Ureter (tissue), 1 donor: ENCODE measurements at places on chromosomes 5 and 9. TPM values are rescaled to one million over a fixed set of nuclear protein-coding genes. Genes with fewer than 3 reads are reported as not detected.
A peak's percentile ranks its signal among the peaks of the same experiment; 100 is the strongest.

DNA sequence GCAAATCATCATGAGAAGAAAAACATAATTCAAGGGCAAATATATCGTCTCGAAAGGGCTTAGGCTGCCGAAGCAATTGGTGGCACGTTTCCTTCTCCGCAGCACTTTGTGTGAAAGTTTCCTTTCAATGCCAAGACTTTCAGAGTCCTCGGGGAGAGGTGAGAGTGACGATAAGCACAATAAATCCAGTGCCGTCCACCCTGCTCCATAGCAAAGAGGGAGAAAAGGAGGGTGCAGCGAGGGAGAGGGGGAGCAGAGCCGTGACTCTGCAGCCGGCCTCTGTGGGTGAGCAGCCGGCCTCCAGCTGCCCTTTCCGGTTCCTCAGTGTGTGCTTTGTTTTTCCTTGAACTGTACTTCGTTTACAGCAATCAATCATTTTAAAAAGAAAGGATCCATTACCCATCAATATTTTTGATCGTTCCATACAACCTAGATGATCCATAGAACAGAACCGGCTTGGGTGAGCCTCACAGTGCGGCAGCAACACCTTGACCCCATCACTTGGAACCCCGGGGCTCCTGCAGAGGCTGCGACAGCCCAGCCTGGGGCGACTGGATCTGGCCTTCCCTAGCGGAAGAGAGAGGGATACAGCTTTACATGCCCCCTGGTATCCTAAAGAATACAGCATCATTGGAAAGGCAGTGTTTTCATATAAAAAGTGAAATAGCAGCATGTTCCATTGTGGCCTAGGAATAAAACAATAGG, 247.0 kb upstream of the IRX4 start:
- DNase-seq: no peak

GRCh38 chr9:37167456-37168047, 47.2 kb downstream of the ZCCHC7 start:
- DNase-seq: no peak

GRCh38 chr9:5122116-5122515, 63.3 kb downstream of the INSL6 start:
- DNase-seq: no peak

- no peak for DNase-seq
Measured at GRCh38 chr9:125861405-125862058, 114.4 kb downstream of the PBX3 start.

DNA sequence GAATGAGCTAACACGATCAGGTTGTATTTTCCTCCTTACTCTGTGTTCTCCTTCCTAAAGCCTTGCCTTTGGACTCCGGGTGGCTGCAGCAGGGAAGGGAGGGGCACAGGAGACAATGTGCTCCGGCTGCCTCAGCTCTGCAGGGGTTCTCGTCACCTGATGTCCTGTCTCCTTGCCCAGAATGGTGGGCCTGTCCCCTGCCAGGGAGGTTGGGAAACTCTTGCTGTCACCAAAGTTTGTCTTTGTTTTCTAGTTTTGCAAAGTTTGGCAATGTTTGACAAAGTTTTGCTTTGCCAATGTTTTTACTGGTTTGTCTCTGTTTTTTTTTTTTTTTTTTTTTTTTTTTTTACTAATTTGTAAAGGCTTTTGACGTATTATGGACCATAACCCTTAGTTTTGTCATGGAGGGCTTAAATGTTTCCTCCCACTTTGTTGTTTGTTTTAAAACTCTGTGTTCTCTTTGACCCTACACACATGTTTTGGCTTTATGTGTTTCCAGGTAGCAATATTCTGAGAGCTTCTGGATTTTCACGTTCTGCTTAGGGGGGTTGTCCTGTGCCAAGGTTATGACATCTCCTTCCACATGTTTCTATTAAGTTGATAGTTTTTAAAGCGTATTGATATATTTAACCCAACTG, 49.3 kb downstream of the GADD45G start:
- DNase-seq: no peak

DNA sequence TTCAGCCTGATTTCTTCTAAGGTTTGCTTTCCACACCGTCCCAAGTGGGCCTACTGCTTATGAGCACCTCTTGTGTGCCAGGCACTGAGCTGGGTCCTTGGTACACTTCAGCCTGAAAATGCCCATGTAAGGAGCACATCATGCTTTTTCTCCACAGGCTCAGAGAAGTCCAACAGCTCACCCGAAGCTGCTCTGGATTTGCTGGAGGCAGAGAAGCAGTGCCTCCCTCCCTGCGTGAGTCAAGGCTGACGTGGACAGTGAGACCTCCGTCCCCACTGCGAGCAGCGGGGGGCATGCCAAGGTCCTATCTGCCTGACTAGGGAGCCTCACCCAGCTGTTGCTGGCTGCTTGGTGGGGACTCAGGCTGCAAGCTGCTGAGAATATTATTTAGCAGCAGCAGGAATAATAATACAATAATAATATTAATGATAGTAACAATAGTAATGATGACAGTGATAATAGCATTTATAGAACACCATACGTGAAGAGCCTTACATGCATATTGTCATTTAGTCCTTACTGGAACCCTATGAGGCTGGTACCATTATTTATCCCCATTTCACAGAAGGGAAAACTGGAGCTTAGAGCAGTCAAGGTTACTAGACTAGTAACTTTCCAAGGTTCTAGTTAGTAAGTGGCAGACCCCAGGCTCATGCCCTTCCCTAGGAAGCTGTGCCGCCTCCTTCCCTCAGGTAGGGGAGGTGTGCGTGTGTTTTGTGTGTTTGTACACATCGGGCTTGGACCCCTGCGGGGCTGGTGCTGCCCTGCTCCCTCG, 194.8 kb downstream of the HSPA4 start:
- DNase-seq: no peak

GRCh38 chr9:101457003-101457402, 21.4 kb upstream of the ALDOB start:
- no peak for DNase-seq

GRCh38 chr5:109830955-109831502, 141.3 kb downstream of the MAN2A1 start:
- no peak for DNase-seq

- DNase-seq: no peak
Measured at GRCh38 chr9:976943-977837, 735 bp downstream of the DMRT3 start.

- no peak for DNase-seq
Measured at GRCh38 chr9:96441798-96442445, 8.0 kb upstream of the HABP4 start.

- no peak for DNase-seq
Measured at GRCh38 chr5:113123618-113124017, 147.0 kb downstream of the DCP2 start.

DNA sequence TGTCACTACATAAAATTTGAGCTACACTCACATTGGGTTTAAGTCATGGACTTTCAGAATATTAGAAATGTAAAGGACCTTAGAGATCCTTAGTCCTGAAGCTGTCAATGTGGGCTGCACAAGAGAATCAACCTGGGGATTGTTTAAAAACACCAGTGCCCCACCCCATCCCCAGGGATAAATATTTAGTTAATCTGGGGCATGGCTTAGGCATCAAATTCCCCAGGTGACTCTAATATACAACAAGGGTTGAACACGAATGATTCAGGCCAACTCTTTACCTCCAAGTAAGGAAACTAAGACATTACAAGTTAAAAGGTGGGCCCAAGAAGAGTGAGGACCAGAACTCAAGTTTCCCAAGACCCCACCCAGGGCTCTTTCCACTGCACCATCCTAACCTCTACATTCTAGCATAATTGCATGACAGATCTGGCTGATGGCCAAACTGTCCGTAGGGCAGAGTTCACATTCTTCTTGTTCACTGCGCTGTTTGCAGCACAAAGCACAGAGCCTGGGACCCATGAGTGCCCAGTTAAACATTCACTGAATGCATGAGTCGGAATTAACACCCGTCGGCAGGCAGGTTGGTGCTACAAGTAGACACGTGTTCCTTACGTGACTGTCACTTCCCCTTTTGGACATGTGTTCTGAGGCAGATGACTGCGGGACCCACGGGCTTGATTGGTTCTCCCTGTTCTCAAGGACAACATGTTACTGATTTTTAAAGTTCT, 25.2 kb downstream of the CYFIP2 start:
- no peak for DNase-seq

DNA sequence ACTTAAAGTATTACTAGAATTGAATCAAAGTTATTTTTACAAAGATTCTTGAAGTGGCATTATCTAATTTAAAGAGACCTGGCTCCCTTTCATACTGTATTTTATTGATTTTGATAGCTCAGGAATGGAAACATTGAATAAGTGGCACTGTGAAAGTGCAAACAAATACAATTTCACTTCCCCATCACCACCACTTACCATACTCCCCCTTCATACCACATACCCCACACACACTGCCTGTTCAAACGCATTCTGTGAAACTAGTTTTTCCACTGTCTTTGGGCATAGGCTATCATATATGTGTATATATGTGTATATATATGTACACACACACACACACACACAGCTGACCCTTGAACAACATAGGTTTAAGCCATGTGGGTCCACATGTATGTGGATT, 62.1 kb upstream of the ATG10 start:
- no peak for DNase-seq

GRCh38 chr9:92208693-92209524, 84.6 kb downstream of the IARS1 start:
- no peak for DNase-seq

DNA sequence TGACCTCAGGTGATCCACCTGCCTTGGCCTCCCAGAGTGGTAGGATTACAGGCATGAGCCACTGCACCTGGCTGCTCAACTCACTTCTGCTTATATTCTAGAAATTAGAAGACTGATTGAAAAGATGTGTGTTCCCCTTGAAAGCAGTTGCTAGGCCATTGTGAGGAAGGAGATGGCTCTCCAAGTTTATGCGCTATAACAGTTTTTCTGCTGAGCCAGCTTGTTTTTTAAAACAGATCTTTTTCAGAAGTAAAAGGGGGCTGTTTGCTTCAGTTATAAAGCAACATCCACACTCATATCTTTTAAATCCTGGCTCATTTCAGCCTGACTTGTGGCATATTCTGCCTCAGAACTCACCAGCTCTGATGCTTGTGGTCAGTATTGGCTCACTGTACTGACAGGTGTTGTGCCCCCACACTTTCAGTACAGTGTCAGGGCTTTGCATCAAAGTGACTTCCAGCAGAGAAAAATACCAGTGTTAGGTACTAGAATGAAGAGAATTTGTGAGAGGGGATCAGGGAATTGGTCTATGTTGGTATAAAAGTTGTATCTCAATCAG, 49.4 kb downstream of the NUP214 start:
- DNase-seq: no peak

DNA sequence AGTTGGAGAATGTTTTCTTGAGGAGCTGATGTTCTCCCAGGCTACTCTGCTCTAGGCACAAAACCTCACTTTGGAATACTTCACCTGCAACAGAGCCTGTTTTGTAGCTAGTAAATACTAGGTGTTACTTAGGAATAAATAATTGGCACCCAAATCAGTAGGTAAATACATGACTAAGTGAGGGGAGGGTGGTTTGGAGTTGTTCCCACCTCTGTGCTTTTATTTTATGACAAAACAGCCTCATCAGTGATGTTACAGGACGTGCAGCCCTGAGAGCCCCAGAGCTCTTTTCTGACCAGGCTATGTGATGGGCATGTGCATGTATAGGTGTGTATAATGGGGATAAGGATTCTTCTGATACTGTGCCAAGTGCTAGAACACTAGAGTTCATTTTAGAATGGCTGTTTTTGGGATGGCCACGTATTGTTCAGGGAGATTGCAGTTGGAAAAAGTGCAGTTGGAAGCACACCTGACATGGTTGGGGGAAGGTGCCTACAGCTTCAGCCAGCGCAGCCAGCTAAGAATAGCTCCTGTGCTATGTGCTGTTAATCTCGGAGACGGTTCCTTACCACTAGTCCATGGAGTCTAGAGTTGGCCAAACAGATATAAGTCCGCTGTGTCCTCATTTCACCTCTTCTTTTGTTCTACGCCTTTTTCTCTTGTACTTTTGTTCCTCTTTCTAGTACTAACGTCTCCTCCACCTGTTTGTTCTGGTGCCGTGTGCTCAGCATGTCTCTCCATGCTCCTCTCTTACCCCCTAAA, 284.7 kb downstream of the FANCC start:
- DNase-seq: no peak

- peak; percentile 54 for DNase-seq
Measured at GRCh38 chr9:122095010-122095767, 2.1 kb upstream of the TTLL11 start.

- DNase-seq: no peak
Measured at GRCh38 chr5:53997736-53998627, 312.4 kb downstream of the ARL15 start.

KLHL9 gene
- 27.8 TPM for total RNA-seq

SMC5 gene
- 54.4 TPM for total RNA-seq

ARID3C gene
- total RNA-seq: not detected

TRIP13 gene
- total RNA-seq: 1.7 TPM

CLIC3 gene
- total RNA-seq: 3.6 TPM

FOXD4L5 gene
- 0.21 TPM for total RNA-seq

FAM81B gene
- total RNA-seq: 0.57 TPM

NDUFS4 gene
- total RNA-seq: 79.0 TPM

PLAC8L1 gene
- total RNA-seq: 1.1 TPM

SHOC1 gene
- total RNA-seq: 0.16 TPM
